ENCODE measurements at places on chromosomes 5 and 9. TPM values are rescaled to one million over a fixed set of nuclear protein-coding genes. Genes with fewer than 3 reads are reported as not detected.

- no peak for DNase-seq
Observed at GRCh38 chr5:153490118-153491037, at the start of gene GRIA1. Gene GRIA1, plus strand, starts transcription at chr5:153490670.

GRCh38 chr5:17732351-17732923 is 98.2 kb downstream of the TAF11L14 start:
- DNase-seq: no peak

The LMBRD2 gene
- 12.1 TPM for total RNA-seq

- no peak for DNase-seq
Observed at GRCh38 chr9:93577975-93578682, 1.7 kb downstream of the PHF2 start.

- no peak for DNase-seq
Observed at GRCh38 chr5:122533825-122534224, 221.8 kb downstream of the SNCAIP start.

- no peak for DNase-seq
Observed at GRCh38 chr5:149826574-149826973, 96.5 kb downstream of the PPARGC1B start.

- DNase-seq: no peak
Observed at GRCh38 chr5:158899211-158899610, 200.5 kb downstream of the EBF1 start.

The SLCO6A1 gene
- total RNA-seq: not detected

GRCh38 chr9:129336601-129337331 is 158.7 kb upstream of the IER5L start:
- peak; percentile 26 for DNase-seq

Measured in Calu3 (cell line).